ENCODE measurements at places on chromosomes 2 and 18.

DNA sequence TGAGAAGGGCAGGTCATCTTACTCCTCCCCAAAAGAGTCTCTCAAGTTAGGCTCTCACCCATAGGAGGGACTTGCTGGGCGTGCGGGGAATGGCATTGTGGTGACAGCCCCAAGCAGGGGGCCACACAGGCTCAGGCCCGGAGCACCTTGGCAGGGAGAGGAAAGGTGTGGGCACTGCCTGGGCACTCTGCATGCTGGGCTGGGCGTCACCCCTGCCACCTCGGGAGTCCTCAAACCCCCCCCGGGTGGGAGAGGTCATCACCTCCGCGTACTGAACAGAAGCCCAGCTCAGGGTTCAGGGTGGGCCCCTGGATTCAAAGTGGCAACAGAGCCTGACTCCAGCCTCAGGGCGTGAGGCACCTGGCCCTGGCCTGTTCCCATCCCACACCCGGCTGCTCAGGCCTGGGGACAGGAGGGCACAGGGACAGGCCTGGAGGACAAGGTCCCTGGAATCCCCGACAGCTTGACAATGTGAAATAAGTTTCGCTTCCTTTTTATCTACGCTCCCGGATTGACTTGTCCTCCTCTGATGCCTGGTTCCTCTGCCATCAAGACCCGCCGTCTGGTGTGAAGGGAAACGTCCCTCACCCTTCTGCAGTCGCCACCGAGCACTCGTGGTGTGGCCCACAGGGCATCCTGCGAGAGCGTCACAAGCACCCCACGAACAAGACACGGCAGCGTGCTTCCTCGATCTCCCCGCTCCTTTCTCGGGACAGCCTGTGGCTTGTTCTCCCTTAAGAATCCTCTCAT lies 97.8 kb downstream of the HDAC4 start:
- DNase-seq = no peak

- no peak for DNase-seq
Measured at GRCh38 chr2:28995765-28996750, 15.0 kb downstream of the TOGARAM2 start.

GRCh38 chr2:1697601-1698000 lies 46.7 kb downstream of the PXDN start:
- DNase-seq = no peak

GRCh38 chr2:132797071-132797470 lies 127.1 kb upstream of the LYPD1 start:
- DNase-seq = no peak

GRCh38 chr2:27222407-27222806 lies 5.2 kb downstream of the CAD start:
- DNase-seq = no peak

- no peak for DNase-seq
Measured at GRCh38 chr2:120647487-120647886, 88.2 kb upstream of the GLI2 start.

DNA sequence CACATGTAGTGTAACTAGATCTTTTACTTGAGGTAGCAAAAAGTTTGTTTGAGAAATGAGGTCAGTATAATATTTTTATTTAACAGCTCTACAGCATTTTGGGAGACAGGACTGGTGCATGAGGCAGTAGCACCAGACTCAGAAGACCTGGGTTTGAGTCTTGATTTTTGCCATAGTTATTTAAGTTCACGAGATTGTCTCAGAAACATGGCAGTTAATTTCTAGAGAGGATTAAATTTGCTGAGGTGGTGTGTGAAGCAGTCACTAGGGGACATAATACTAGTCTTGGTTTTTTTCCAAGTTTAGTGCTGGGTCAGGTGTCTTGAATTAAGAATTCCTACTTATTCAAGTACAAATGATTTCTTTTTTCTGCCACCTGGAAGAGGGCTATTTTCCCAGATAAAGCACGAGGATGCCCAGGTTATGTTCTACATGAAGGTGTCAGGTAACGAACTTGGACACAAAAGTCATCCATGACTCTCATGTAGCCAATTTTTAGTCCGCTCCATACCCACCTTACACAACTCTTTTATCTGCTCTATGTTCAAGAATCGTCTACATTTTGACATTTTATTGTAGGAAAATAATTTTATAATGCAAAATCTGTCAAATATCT lies 1.4 kb downstream of the MARCHF7 start:
- DNase-seq = peak; percentile 1

DNA sequence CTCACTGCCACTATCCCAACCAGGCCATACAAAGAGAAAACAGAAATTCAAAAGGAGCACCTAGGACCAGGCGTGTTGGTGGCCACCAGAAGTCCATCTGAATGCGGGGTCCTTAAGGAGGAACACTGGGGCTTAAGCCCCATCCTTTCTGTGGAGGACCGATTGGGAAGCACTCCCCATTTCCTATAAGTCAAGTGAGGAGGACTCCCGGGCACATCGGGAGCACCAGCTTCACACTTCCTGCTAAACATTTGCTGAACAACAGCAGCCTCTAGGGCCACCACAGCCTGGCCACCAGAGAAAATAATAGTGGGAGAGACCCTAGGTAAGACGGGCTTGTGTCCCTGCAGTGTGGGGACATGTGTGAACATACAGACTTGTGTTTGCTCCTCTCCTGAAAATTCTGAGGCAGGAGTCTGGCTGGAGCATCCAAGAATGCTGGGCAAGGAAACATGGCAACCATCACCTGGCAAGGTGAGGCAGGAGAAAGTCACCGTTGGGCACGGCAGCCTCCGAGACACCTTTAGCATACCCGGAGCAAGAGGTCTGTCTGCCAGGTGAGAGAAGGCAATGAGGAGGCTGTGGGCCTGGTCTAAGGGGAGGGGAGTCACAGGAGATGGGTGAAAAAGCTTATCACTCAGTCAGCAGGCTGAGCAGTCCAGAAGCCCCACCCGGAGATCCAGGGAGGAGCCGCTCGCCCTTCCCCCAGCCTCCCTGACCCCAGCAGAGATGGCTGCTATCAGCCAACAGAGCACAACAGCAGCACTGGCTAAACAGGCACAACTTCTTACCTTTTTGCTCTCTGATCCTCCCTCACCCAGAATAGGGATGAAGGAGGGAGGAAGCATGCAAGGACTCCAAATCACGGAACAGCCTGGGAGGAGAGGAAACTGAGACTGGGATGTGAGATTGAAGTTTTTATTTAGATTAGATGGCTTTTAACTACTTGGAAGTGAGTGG lies 282.3 kb downstream of the EIPR1 start:
- DNase-seq = no peak

DNA sequence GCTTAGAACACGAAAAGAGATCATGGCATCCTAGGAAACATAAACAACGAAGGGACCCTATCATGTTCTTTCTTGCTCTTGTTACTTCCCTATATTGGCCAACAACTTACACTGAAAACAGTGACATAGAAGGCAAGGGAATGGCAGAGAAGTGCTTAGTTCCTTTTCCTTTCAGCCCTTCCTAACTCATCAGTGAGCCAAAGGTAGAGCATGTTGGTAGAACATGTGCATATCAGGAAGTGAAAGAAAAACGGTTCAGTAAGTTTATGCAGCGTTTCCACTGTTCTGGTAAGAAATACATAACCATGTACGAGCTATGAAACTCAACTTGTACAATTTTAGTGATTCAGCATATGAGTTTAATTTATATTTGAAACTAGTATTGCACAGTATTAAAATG lies 21.7 kb downstream of the AKAIN1 start:
- no peak for DNase-seq

DNA sequence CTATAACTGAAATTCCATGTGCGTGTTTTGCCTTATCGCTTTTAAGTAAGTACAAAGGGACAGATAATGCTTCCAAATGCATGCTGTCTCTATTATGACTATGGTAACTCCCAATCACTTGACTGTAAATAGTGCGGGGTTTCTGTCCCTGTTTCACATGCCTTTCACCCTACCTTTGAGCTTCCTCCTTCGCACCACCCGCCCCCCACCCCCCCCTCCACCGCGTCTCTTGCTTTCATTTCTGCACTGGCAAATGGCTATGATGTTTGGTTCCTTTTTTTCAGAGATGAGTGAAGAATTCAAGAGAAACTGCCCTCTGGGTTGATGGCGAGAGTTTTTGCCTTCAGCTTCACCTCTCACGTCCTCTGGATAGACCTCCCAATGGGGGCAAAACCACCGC lies 25.0 kb upstream of the SPP2 start:
- DNase-seq = no peak

- DNase-seq = no peak
Measured at GRCh38 chr18:6610466-6610865, 119.0 kb upstream of the ARHGAP28 start.

Data from NCI-H1417 (cell line).